NCI-H1105 treated with DMSO at 0.1 percent for 48 hours (cell line): ENCODE measurements at places on chromosomes 16 and 17.

- DNase-seq: no peak
These were observed 24.3 kb upstream of the ASGR2 start for GRCh38 chr17:7138800-7139381.

GRCh38 chr17:29663155-29663554, 40.4 kb upstream of the CORO6 start:
- no peak for DNase-seq

DNA sequence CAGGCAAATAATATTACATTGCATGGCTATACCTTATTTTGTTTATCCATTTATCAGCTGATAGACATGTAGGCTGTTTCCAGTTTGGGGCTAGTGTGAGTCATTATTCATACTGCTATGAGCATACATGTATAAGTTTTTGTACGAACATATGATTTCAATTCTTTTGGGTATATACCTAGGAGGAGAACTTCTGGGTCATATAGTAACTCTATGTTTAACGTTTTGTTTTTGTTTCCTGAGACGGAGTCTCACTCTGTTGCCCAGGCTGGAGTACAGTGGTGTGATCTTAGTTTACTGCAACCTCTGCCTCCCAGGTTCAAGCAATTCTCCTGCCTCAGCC, 2.4 kb upstream of the ITGAL start:
- no peak for DNase-seq

DNA sequence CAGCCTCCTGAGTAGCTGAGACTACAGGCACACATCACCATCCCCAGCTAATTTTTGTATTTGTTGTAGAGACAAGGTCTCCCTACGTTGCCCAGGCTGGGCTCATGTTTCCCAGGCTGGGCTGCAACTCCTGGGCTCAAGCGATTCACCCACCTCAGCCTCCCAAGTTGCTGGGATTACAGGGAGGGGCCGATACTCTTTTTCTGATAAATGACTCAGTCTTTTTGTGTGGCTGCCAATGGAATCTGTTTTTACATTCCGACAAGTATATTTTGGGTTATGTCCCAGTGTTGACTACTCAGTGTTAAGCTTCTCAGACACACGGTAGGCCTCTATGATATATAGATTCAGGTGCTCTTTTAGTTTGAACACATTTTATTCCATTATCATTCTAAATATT, 58.1 kb downstream of the SLFN11 start:
- DNase-seq: no peak

DNA sequence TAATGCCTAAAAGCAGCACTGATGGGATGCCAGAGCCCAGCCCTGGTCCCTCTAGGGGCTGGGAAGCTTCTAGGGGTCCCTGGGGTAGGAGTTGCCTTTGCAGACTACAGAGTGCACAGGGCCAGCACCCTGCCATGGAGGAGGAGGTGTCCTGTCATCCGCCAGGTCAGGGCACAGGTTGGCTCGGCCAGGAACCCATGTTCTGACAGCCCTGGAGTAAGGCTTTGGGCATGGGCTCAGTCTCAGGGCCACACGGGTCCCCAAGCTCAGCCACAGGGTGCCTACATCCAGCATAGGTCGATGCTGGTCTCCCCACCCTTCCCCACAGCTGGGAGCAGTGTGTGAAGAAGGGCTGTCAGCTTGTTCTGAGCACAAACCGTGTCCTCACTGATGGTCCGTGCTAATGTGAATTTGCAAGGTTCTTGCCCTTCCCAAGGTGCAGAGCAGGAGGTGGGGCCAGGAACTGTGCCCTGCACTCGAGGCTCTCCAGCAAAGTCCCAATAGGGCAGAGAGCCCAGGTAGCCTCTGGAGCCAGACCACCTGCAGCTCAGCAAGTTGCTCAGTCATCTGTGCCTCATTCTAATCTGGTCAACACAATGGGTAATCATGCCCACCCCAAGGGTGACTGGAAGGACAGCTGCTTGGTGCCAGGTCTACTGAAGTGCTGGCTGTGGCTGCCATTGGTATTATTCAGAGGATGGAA, 72.8 kb downstream of the AMFR start:
- no peak for DNase-seq

GRCh38 chr17:27417596-27418365, 38.5 kb upstream of the KSR1 start:
- DNase-seq: no peak

GRCh38 chr17:11580677-11581076, 17.6 kb upstream of the DNAH9 start:
- no peak for DNase-seq
